ENCODE measurements at places on chromosomes 16 and 17. TPM values are rescaled to one million over a fixed set of nuclear protein-coding genes. Genes with fewer than 3 reads are reported as not detected.

The CDH1 gene
- total RNA-seq: 15.0 TPM

The RCVRN gene
- 165 TPM for total RNA-seq

The PRSS21 gene
- total RNA-seq: not detected

The ANKRD13B gene
- 22.0 TPM for total RNA-seq

The RAP1GAP2 gene
- total RNA-seq: 13.5 TPM

The GOSR2 gene
- 61.1 TPM for total RNA-seq

The GPRC5C gene
- 23.6 TPM for total RNA-seq

The SMIM36 gene
- 3.7 TPM for total RNA-seq

The TBC1D3G gene
- 2.2 TPM for total RNA-seq

The DYNC1LI2 gene
- total RNA-seq: 226 TPM

The TPSB2 gene
- total RNA-seq: 5.2 TPM

The KCNJ12 gene
- total RNA-seq: 9.8 TPM

The TMEM256 gene
- total RNA-seq: 27.9 TPM

The DLX3 gene
- total RNA-seq: 0.33 TPM

The CDC27 gene
- 96.0 TPM for total RNA-seq

The SPN gene
- 1.3 TPM for total RNA-seq
